ENCODE measurements at places on chromosomes 1 and 21.

- DNase-seq, result no peak
Observed at GRCh38 chr1:15099441-15100120, 54.0 kb upstream of the TMEM51 start.

GRCh38 chr1:36080801-36081200 is 3.1 kb upstream of the TEKT2 start:
- DNase-seq, result no peak

DNA sequence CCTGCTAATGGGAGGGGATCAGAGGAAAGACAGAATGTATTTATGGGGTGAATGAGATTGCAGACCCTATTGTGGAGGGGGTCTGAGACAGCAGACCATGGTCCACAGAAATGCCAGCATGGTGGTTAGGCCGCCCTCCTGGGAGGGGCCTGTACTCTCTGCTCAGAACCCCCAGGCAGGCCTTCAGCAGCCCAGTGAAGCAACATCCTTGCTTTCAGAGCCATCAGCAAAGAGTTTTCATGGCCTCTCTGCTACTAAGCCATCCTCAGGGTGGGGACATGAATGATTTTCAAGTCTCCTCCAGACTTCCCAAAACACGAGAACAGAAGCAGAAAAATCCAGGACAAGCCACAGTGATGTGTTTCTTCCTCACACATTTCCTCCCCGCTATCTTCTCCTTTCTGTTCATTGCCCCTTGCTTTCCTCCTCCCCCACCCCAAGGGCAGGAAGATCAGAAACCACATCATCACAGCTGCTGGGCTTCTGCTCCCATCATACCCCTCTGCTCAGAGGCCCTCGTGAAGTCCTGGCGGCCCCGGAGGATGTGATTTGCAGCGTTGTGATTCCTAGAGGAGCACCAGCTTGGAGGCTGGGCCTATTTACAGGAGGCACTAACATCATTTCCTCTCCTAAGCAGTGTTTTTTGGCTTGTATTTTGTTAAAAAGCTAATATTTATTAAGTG is 48.0 kb downstream of the ABCA4 start:
- no peak for DNase-seq

DNA sequence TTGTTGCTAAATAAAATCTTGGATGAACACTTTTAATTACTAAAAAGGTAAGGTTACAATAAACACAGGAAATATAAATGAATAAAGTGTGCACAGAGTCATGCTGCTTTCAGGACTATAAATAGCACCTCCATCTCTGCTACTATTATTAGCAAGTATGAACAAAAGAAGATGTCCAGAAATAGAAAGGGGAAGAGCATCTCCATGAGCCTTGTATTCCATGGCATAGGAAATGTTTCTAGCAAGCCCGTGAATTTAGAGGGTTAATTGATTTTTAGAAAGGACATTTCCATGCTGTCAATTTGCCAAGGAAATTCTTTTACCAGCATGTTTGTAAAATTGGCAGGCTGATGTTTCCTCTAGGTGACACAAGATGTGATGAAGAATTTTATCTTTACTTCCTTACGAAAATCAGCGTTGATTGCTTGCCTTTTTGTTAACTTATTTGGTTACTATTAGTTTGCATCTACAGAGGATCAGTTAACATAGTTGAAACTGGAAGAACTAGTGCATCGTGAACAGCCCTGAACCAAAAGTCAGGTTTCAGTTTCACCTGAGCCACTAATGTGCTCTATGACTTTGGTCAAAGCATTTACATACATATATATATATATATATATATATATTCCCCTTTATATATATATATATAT is 45.3 kb downstream of the NR5A2 start:
- no peak for DNase-seq

- no peak for DNase-seq
Observed at GRCh38 chr1:96515925-96516324, 205.7 kb upstream of the PTBP2 start.

DNA sequence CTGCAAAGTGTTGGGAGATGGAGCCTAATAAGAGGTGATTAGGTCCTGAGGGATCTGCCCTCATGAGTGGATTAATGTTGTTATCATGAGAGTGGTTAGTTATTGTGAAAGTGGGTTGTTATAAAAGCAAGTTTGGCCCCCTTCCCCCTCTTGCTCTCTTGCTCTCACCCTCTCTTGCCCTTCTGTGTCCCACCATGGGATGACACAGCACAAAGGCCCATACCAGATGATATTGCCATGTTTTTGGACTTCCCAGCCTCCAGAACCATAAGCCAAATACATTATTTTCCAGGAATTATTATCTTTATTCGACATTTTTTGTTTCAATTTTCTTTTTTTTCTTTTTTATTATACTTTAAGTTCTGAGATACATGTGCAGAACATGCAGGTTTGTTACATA is 41.4 kb upstream of the IGSF5 start:
- DNase-seq, result no peak

- no peak for DNase-seq
Observed at GRCh38 chr1:218209351-218209861, 75.7 kb upstream of the RRP15 start.

All from T-helper 2 cell treated with Interferon-gamma antibody and Interleukin-4, amounts not matched to agents 5 μg/mL and 100 μg/mL, for 36 hours (primary cell).